HT-29 (cell line): ENCODE measurements at places on chromosomes 16 and 17. TPM values are rescaled to one million over a fixed set of nuclear protein-coding genes. Genes with fewer than 3 reads are reported as not detected.
A peak's percentile ranks its signal among the peaks of the same experiment; 100 is the strongest.

GRCh38 chr16:6634151-6634550 lies 698.5 kb upstream of the RBFOX1 start:
- DNase-seq = no peak

Gene MSLN
- total RNA-seq = 3.9 and 8.3 TPM in 2 replicates

DNA sequence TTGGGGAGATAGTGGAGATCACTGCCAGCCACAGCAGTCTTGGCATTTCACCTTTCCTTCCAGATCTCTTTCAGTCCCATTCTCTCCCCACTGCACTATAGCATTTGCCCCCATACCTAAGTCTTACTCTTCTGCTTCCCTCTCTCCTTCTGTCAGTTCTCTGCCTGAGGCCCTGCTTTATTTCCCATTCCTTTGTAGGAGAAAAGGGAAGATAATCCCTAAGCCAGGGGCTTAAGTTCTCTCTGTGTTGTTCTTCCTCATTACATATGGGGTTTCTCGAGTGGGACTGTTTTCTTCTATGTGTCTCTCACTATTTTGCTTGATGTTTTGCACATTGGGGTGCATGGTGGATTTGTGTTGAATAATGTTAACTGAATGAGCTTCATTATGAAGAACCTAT lies 6.4 kb downstream of the KDM6B start:
- no peak for DNase-seq

Gene ABCC12
- not detected in 2 replicates for total RNA-seq

DNA sequence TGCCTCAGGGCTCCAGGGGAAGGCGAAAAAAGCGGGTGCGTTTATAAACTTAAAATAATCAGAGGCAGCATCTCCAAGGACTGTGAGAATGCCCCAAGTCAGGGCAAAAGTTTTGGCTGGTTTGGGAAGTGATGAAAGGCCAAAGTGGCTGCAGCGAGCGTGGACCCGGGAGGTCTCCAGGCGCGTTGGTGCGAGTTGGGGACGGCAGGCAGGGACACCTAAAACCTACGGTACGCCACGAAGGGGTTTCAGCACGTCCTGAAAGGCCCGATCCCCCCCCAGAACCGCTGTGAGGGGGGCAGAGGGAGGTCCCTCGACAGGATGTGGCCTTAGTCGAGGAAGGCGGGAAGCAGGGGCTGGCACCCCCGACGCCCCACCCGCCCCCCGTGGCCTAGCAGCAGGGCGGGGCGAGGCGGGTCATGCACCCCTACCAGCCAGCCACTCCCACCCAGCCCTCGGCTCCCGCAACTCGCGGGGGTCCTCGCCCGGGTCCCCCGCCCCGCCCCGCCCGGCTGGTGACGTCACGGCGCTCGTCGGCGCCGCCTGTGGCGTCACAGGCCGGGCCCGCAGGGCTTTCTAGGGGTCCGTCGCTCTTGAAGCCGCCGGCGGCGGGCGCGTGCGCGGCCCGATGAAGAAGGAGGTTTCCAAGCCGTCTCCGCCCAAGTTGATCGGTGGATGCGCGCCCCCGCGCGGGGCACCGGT lies at the start of gene MYCBPAP:
Gene MYCBPAP (plus strand): TSS at position 569 of the 702 bp plus-strand sequence. CDS start 236 bp downstream, outside the sequence.
- DNase-seq = peak; percentile 61

Gene SYCE1L
- 0.91 TPM in 1 of 2 replicates, not detected in the other for total RNA-seq

DNA sequence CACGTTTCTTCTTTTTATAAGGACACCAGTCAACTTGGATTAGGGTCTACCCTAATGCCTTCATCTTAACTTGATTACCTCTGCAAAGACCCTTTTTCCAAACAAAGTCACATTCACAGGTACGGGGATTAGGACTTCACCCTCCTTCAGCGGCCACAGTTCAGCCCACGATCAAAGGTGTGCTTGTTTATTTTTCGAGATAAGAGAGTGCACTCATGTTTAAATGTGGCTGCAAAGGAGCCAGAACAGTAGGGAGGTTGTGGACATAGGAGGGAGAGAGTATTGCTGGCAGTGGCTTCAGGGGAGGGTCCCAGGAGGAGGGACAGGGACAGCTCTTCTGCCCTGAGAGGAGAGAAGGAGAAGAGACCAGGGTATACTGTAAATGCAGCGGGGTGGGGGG lies 46.7 kb downstream of the MGAT5B start:
- DNase-seq = no peak

DNA sequence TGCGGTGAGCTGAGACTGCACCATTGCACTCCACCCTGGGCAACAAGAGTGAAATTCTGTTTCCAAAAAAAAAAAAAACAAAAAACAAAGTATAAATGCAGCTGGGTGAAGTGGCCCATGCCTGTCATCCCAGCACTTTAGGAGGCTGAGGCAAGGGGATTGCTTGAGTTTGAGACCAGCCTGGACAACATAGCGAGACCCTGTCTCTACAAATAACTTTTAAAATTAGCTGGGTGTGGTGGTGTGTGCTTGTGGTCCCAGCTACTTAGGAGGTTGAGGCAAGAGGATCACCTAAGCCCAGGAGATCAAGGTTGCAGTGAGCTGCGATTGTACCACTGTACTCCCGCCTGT lies 10.1 kb upstream of the STX4 start:
- DNase-seq = no peak

DNA sequence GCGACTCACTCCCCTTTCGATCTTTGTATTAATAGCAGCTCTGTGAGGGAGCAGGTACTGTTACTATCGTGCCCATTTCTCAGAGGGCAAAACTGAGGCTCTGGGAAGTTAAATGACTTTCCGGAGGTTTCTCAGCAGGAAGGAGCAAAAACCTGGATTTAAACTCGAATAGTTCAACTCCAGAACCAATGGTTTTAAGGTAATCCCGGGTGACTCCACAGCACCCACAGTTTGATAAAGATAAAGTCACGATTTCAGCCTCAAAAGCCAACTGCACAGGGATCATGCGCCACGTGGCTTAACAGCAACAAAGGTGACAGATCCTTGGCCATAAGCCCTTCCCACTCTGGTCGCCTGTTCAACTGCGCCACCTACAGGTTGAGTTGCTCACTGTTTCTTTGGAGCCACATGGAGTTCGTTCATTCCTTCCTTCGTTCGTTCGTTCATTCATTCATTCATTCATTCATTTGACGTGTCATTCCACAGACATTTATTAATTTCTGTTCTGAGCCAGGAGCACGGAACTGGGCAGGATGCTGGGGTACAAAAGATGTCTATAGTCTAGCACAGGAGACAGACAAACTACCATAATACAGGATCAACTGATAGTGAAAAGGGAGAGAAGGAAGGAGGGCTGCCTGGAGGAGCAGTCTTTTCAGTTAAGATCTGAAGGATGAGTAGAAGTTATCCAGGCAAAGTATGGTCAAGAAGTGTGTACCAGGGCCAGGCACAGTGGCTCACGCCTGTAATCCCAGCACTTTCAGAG lies 134.8 kb downstream of the HS3ST2 start:
- peak; percentile 79 for DNase-seq

Gene OR1F1
- total RNA-seq = not detected in 2 replicates

DNA sequence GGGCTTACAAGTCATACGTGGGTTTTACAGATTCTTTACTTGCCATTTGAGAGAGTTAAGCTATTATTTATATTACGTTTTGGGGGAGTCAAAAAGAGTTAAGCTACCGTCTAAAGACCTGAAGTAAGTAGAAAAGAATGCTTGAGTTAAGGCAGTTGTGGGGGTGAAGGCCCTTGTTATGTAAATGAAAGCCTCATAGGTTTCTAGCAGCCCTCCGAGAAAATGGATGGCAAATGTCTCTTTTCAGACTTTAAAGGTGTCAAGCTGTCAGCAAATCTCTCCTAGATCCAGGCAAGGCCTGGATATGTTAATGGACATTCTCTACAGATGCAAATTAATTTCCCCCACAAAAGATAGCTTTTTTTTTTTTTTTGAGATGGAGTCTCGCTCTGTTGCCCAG lies 7.2 kb upstream of the EIF4A3 start:
- no peak for DNase-seq

GRCh38 chr17:68657166-68657565 lies 56.0 kb upstream of the FAM20A start:
- no peak for DNase-seq

DNA sequence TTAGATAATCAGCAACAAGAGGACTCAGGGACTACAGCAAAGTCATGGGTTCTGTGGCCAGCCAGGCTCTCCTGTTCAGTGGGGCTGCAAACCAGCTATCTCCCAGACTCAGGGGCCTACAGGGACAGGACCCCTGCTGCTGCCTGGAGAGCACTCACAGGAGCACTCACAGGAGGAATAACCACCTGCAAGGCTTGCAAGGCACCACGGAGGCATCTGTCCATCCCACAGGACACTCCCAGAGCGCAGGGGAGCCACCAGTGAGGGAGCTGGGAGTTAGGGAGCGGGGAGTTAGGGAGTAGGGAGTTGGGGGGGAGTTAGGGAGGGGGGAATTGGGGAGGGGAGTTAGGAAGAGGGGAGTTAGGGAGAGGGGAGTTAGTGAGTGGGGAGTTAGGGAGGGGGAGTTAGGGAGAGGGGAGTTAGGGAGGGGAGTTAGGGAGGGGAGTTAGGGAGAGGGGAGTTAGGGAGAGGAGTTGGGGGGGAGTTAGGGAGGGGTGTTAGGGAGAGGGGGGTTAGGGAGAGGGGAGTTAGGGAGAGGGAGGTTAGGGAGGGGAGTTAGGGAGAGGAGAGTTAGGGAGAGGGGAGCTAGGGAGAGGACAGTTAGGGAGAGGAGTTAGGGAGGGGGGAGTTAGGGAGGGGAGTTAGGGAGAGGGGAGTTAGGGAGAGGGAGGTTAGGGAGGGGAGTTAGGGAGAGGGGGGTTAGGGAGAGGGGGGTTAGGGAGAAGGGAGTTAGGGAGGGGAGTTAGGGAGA lies 5.7 kb downstream of the CANT1 start:
- DNase-seq = no peak
